ENCODE measurements at places on chromosomes 5 and 9.

DNA sequence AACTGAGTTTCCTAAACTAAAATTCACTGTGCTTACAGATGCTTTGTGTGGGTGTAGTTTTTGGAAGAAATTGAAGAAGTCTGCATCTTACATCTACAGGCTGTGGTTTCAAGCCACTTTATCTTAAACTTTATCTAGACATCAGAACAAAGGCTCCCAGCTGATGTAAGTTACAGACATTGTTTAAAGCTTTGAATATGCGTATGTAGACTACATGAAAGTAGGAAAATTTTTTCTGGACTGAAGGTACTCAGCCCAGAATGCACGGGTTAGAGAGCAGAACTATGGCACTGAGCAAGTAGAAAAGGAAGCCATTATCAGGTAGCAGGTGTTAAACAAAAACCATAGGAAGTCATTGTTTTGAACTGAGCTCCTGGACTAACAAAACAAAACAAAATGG lies 185.4 kb downstream of the TTC39B start:
- DNase-seq, result no peak

DNA sequence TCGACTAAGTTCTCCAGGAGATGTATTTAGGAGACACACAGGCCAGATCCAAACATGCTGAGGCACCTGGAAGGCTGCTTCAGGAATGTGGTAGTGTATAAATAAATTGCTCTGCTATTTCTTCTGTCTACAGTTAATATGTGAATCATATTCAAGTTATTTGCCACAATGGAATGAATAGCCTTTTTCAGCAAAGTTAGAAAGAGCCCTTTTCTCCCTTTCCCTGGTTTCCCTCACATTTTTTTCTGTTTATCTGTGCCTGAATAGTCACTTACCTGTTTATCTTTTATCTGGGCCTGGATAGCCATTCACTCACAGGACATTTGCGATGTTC lies 44.1 kb upstream of the CLINT1 start:
- DNase-seq, result no peak

DNA sequence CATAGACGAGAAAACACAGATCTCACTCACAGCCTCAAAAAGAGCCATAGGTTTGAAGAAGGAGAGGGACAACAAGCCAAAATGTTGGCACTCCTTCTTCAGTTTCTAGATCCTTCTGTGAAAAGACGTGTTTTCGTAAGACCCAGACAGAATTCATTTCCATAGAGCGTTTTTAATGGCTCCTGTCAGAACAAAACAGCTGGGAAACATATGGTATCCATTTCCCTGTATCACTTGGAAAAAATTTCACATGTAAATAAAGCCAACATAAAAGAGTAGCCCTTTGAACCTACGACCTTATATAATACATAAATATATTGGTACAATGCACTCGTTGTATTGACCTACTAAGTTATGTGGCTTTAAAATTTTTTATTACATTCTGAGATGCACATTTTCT lies 108.1 kb downstream of the SNCAIP start:
- DNase-seq, result no peak

DNA sequence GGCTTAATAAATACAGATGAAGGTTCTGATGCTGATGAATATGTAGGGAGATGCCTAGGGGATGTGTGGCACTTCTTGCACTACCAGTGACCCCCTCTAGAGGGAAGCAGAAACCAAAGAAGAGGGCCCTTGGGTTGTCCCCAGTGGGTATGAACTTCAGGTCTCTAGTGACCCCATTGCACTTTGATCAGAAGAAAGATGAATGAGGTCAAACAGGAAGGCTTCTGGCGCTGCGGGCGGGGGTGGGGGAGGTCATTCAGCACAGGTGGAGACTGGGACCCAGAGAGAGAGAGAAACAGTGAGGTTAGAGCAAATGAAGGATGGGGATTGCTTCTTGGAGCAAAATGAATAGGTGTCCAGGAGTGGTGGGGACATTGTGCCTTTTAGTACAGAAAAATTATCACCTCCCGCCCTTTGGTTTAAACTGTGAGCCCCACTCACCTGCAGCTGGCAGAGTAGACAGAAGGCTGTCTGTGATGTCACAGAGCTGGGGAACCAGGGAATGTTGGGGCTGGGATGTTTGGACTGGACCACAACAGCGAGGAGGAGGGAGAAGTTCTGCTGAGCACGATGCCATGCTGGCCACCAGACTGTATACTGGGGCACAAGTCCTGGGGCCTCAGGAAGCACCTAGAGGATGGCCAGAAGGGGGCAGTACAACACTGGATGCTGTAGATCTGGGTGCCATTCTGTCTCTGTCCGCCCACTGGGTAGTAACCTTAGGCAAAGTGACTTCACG lies at the start of gene TEX48:
Gene TEX48, minus strand, starts transcription at position 599 of the 739 bp plus-strand sequence. CDS start 10,469 bp downstream, outside the sequence.
- DNase-seq, result no peak

DNA sequence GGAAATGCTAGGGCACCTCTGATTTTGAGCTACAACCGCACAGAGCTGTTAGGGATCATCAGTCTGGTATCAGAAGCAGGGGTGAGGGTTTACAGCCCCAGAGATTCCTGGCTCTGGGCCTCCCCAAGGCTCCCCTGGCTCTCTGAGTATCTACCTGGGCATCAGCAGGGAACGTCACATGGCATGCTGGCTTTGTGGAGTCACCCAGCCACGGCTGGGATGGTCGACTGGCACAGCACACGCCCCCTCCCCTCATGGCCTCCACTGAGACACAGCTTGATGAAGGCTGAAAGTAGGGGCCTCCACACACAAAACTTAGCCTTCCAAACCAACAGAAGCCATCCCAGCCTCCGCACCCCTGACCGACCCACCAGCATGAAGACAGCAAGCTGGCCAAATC lies 16.7 kb downstream of the ATPSCKMT start:
- no peak for DNase-seq

- no peak for DNase-seq
Measured at GRCh38 chr5:107449369-107449768, 221.4 kb downstream of the EFNA5 start.

DNA sequence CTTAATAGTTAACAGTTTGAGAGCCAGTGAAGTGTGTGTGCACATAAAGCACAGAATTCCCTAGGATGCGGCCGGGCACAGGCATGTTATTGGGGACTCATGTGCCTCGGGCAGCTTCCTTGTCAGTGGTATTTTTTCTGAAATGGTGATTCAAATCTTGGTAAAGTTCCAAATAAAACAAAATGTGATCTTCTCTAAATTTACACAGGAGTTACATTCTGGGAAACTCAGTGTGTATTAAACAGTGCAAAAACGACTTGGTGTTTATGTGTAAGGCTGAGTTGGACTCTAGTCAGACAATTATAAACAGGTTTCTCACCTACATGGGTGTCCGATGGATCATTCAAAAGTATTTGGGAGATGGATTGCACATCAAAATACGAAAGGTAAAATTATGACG lies 48.9 kb downstream of the BOD1 start:
- DNase-seq, result no peak

DNA sequence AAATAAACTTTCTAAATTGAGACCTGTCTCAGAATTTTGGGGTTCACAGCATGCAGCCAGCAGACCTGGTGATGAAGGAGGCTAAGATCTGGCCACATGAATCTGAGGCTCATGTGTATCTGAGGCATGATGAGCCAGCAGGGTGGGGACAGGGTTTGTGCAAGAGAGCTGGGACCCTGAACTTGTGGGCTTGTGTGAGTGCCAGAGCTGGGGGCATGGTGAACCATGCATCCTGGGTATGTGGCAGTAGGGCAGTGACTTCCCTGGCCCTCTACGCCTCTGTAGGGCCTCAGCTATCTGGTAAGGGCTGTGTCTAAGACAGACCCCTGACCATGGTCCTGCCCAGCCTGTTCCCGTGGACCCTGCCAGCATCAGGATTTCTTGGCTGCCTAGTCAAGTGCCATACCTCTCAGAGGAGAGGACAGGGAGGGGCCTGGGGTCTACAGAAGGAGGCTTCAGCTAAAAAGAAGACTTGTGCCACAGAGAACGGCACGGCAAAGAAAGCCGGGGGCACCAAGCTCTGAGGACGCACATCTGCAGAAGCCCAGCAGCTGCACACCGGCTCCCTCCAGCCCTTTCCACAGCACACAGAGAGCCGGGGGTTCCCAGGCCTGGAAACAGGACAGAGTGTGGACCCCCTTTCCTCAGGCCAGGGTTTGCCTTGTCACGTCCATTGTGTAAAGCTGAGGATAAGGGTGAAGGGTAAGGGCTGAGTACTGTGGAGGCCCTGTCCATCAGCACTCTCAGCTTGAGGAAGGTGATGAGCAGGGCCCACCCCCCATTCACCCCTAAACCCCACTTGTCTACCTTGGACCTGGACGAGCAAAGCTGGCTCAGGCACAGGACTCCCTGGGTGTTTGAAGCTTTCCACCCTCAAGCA lies 130.1 kb downstream of the MRPL36 start:
- DNase-seq, result no peak

DNA sequence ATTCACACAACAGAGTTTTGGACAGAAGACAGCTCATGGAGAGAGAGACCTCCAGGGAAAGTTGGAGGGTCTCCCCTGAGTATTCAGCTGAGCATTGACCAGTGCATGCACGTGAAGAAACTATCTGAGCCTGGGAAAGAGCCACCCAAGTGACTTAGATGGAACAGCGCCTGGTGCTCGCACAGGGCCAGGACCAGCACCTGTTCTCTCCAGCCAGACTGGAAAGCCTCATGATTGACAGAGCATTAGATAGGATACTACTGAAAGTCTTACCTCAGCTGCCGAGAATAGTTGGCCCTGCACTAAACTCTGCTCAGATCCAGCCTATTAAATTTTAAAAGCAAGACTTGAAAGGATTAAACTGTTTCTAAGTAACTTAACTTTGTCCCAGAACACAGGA lies 28.3 kb upstream of the NEURL1B start:
- DNase-seq, result no peak

- no peak for DNase-seq
Measured at GRCh38 chr5:88399561-88399960, 130.9 kb upstream of the TMEM161B start.

DNA sequence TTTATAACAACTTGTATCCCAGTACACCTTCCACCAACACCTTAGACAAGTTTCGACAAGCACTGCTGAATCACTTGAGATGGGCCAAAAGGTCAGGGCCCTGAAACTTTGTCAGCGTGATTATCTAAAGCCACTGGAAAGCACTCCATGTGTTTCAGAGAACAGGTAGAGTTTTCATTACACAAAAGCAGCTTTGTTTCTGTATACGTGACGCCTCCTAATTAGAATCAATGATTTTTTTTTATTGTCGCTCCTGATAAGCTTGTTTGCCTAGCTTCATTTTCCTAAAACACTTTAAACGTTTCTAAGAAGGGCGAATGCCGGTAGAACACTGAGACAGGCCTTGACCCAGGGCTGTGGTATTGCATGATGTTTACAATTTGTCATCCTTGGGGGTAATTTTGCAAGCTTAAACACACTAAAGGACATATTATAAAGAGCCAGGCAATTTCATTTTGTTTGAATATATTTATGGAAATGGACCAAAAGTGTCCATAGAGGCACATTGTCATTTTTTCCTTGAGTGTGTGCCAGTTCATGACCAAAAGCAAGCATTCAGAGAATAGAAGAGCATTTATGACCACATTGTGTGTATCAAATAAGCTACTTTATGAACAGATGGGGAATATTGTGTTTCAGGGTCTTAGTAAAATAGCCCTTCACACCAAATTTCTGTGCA lies 193.6 kb downstream of the GLIS3 start:
- no peak for DNase-seq

Data from fibroblast of skin of left quadriceps (primary cell).